Testis (tissue), 5 donors: ENCODE measurements at places on chromosomes 6 and 20. TPM values are rescaled to one million over a fixed set of nuclear protein-coding genes. Genes with fewer than 3 reads are reported as not detected.

DNA sequence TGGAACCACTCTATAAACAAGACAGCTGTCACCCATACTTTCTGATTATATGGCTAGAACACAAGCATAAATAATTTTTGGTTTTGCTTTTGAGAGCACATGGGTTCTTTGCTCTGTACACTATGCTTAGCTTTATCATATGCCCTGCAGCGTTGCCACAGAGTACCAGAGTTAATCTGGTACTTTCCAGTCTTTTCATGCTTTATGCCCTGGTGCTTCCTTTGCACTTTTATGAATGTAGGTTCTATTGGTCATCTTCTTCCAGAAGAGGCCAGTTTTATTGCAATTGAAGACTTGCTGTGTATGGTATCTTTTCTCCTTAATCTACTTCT, 20.8 kb downstream of the SHLD1 start:
- no peak for DNase-seq

DNA sequence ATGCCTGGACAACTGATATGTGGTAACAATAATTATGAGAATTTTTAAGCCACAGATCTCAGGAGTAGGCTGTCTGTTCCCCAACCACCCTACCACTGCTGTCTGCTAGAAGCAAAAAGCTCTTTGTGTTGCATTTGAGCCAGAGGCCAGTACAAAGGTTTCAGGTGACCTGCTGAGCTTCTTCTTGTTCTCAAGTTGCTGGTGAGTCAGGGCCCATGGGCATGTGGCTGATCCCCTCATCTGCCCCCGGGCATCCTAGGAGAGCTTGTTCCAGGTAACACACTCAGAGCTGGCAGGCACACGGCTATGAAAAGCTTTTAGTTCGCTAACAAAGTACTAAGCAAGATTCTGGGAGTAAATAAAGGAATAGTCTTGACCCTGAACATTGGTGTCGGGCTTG, 285.3 kb downstream of the CDC5L start:
- DNase-seq = no peak

GRCh38 chr6:139625998-139626975, 251.8 kb upstream of the CITED2 start:
- DNase-seq = no peak

DNA sequence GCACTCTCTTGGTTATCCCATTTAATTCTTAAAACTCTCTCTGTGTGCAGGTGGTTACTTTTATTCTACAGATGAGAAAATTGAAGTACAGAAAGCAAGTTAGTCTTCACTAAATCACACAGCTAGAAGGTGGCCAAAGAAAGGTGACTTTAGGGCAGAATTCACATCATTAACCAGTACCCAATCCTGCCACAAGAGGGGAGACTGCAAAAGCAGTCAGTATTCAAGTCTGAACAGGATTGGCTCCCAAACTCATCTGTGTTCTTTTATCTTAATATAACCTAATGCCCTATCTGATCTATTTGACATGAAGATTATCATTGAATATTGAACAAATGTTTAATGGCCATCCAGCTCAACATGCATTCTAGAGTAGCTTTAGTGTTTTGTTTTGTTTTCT, 225.3 kb upstream of the FAM83B start:
- DNase-seq = peak; percentile 29

DNA sequence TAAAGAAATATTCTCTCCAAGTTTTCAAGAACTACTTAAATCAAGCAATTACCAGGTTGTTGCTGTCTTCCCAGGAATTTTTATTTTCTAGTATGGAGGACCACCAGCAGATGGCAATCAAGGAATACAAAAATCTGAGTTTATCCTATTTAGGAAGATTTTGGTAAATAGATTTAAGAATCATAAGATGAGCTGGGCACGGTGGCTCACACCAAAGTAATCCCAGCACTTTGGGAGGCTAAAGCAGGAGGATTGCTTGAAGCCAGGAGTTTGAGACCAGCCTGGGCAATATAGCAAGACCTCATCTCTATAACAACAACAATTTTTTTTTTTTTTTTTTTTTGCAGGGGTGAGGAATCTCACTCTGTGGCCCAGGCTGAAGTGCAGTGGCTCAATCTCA, 19.3 kb upstream of the SEC63 start:
- no peak for DNase-seq

DNA sequence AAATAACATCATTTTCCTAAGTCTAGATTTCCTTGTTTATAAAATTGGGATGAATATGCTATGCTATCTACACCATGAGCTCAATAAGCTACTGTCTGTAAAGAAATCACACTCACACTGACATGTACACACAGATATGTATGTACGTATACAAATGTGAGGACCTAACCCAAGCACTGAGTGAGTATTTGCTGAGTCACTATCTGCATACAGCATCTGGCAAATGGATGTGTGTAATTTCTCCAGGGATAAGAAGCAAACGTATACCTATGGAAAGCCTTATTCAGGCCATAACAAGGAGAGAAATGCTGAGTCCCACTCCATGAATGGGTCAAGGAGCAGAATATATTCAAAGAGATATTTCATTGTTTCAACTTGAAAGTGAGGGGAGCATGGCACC, 153.9 kb downstream of the LPA start:
- DNase-seq = no peak

DNA sequence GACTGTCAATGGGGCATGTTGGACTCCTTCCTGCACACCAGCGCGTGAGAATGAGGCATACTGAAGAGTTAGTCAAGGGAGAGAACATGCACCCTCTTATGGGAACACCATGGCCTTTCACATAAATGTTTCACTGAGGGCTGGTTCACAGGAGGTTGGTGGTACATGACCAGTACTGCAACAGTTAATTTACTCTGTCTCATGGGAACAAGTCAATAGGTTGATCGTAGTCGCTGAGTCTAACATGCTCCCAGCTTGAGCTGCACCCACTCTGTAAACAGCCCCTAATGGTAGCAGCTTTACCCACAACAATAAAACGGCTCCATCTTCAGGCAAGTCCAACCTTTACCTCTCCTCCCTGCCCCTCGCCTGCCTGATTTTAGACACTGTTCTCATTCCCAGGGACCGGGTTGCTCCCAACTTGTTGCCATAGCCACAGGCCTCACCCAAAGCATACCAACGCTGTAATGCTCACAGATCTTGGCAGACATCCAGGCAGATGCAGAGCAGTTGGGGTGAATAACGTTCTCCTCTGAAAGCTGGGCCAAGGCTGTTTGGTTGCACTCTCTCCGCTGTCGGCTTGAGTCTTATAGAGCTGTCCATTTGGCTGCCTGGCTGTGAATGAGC, 111.3 kb downstream of the LY86 start:
- peak; percentile 63 for DNase-seq

- DNase-seq = no peak
Measured at GRCh38 chr6:75403563-75404080, 90.0 kb downstream of the FILIP1 start.

DNA sequence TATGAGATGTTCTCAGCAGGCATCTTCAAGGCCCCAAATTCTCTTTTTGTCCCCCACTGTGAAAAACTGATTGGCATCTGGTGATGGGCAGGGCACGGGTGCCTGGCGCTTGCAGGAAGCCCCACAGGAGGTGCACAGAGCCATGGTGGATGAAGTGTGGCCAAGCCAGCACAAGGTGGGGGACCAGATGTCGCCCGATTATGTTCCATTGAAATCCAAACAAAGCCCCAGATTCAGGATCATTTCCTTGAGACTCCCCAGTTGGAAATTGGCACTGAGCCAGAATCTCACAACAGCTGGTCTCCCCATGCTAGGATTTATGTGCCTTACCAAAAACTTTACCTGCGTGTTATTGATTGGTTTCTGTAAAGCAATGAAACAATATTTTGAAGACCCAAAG, 186.1 kb downstream of the ADAT2 start:
- DNase-seq = no peak

Gene SCGN
- total RNA-seq = 0.37 TPM

Gene SNAP91
- 32.9 TPM for total RNA-seq

Gene AGPAT4
- 5.4 TPM for total RNA-seq
